Stimulated activated CD8-positive, alpha-beta memory T cell treated with anti-CD3 and anti-CD28 coated beads, Interleukin-15, amount 100 ng/mL, for 1 hour (primary cell): ENCODE measurements at places on chromosomes 3 and 15.

DNA sequence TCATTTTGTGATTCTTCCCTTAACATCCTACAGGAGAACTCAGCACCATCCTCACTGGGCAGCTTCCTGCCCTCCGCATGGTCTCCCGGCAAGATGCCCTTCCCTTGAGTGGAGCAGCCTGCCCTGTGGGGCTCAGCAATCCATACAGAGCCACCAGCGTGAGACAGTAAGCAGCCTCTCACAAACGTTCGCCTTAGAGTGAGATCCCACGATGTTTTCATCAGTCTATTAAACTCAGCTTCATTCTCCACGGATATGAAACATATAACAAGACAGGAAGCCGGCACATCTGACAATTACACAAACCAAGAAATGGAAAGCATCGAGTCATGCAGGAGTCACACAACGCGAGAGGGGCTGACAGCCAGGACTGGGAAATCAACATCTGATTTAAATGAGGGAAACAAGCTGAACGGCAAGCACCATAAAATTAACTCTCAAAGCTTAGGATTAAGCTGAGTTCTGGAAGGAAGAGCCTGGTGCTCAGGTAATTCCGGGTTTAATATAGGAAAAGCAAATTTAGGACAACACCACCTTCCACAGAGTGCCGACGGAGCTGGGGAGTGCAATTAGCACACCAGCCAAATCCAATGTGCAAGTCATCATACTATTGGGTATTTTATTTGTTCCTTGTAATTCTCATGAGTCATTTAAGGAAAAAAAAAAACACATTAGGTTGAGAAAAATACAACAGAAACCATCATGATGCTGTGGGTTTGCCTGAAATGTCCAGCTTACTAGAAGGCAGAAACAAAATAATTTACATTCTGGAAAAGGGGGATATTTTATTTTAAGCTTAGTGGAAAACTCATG, 272.0 kb downstream of the OCA2 start:
- no peak for DNase-seq

GRCh38 chr3:101151286-101151913, 158.2 kb upstream of the ABI3BP start:
- no peak for DNase-seq

DNA sequence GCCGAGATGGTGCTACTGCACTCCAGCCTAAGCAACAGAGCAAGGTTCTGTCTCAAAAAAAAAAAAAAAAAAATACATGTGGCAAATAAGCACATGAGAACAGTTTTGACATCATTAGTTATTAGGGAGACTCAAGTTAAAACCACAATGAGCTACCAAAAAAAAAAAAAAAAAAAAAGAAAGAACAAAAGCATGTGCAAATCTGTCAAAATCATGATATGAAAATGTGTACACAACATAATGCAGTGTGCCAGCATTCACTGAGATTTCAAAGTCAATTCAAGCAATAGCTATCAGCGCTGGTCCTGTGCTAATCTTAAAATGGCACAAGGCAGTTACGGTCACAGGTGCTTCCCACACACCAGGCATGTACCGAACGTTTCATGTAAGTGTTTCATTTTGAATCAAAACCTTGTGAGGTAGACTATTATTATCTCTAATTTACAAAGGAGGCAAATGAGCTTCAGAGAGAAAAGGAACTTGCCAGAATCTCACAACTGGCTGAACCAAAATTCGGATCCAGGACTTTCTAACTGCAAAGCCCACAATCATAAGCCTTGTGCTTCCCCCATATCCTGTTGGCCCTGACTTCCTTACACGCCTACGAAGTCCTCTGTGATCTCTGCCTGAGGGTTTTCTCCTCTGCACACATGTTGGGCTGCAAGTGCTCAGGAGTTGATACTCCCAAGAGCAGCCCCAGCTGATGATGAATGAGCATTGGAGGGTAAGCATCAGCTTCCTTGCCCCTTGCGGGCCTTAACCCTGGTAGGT, 200.1 kb upstream of the PROK2 start:
- DNase-seq: no peak

- DNase-seq: no peak
Measured at GRCh38 chr15:70112074-70112395, 14.3 kb upstream of the TLE3 start.

- DNase-seq: no peak
Measured at GRCh38 chr3:126621627-126622345, 33.1 kb downstream of the TXNRD3 start.

- no peak for DNase-seq
Measured at GRCh38 chr3:113054552-113054951, 63.8 kb downstream of the GTPBP8 start.

DNA sequence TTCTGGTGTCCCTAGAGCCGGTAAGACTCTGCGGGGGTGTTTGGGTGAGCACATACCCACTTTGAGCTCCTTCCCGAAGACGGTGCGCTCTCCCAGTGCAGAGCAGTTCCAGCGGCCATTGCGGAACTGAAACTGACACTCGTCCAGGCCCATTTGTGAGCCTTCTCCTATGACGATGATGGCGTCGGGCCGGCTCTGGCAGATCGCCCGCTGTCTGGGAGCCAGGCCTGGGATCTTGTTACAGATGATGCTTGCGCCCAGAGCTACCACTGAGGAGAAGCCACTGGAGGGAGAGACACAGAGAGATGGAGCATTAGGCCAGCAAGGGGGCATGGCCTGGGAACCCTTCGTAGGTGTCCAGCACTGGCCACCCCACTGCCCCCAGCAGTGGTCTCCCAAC, 5.0 kb downstream of the WNT7A start:
- no peak for DNase-seq

- no peak for DNase-seq
Measured at GRCh38 chr3:45218578-45219390, 7.3 kb downstream of the TMEM158 start.

DNA sequence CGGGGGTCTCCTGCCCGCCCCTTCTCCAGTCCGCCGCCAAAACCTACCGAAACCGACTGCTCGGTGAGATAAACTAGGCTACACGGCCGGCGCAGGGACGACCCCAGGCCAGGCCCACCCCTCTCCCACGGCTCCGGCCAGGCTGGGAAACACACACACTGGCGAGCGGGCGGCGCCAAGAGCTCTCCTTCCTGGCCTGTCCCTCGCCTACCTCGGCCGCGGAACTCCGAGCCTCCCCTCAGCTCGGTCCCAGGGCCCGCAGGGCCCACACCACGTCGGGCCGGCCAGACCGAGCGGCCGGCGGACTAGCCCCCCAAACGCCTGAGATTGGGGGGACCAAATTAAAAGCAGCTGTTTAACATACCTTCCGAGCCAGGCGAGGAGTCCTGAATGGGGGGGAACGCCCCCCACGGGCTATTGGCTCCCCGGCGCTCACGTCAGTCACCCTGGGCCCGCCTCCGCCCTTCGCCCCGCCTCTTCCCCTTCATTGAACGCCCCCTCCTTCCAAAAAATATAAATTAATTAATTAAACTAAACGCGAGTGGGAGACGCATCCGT, 4.0 kb upstream of the SIN3A start:
- DNase-seq: peak; percentile 73

DNA sequence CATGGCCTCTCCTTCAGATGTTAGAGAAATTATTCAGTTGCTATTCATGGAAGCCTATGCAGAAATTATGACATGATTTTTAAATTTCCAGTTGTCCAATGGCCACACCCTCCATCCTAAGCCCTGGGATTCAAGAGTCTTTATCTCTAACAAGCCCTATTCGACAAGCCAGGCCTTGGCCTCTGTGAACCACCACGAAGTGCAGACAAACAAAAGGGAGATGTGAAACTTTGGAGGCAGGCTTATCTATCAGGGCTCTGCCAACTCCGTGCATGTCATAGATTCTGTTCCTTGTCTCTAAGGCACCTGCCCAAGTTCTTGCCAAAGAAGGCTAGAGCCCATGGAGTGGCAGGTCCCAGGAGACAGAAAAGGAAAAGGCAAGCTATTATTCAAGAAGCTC, 212.4 kb upstream of the ADAMTS9 start:
- no peak for DNase-seq

DNA sequence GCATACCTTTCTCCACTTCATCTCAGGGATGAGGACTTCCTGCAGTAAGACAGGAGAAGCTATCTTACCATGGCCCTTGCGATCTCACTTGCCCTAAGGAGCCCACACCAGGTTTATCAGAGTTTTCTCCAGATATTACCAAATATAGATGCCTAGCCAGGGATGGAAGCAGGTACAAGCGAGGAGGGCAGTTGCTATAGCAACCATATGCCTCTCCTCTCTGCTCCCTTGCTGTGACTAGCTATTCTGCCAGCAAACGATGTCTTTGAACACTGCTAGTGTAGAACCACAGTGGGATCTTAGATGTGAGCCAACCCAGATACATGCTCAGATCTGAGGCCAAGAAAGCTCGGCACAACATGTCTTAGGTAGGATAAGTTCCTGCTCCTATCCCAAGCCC, 33.9 kb downstream of the GRAMD2A start:
- DNase-seq: no peak

- DNase-seq: no peak
Measured at GRCh38 chr15:90153658-90154057, 47.5 kb upstream of the SEMA4B start.

GRCh38 chr15:58604455-58604923, 145.0 kb downstream of the ADAM10 start:
- no peak for DNase-seq

DNA sequence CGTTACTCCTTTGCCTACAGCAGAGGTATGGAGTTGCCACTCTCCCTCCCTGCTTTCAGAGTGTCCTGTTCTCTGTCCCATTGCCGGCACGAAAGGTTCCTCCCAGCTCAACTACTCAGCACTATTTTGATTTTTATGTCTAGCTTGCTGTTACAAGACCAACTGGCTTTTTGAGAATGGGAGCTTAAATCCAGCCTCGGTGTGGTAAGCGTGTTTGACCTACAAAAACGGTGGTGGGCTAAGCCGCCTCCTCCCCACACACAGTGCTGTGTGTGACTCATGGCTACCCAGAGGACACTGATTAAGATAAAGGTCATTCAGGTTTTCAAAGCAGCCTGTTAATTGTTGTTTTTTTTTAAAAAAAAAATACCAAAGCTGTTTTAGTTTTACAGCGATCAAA, 64.5 kb downstream of the LRTM1 start:
- DNase-seq: no peak

GRCh38 chr3:56802378-56802745, 613 bp upstream of the ARHGEF3 start:
- no peak for DNase-seq

- no peak for DNase-seq
Measured at GRCh38 chr3:63240381-63240902, 37.7 kb upstream of the SYNPR start.

DNA sequence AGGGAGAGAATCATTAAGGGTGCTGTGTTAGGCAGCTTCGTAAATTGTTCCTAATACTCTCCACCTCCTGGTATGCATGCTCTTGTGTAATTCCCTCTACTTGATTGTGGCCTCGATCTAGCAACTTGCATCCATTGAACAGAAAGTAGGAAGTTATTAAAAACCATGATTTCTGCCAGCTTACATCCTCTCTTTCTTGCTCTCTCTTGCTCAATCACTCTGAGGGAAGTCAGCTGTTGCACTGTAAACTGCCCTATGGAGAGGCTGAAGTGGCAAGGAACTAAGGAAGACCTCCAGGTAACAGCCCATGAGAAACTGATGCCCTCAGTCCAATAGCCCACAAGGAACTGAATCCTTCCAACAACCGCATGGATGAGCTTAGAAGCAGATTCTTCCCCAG, 92.6 kb downstream of the ERC2 start:
- DNase-seq: no peak

- no peak for DNase-seq
Measured at GRCh38 chr3:84109911-84110310, 848.9 kb upstream of the CADM2 start.

- DNase-seq: no peak
Measured at GRCh38 chr3:120642368-120642948, 39.6 kb downstream of the HGD start.

GRCh38 chr3:20990896-20991295, 760.1 kb downstream of the ZNF385D start:
- DNase-seq: no peak

GRCh38 chr3:120567370-120568201, 28.6 kb upstream of the NDUFB4 start:
- no peak for DNase-seq

DNA sequence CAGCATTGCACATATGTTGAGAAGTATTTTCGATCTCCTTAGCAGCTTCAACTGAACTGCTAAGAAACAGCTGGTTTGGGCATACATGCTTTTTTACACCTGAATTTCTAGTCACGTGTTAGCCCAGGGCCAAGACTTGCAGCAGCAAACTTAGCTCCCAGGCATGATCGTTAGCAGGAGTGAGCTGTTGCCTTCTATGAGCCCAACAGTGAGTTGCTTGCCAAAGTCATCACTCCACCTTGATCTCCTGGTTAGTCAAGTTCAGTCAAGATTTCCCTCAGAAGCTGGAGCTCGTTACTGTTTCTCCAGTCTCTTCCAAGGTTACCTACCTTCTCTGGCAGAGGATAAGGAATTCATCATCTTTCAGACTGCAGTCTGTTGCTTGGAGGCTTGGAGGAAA, 100.4 kb upstream of the SEMA6D start:
- DNase-seq: no peak

DNA sequence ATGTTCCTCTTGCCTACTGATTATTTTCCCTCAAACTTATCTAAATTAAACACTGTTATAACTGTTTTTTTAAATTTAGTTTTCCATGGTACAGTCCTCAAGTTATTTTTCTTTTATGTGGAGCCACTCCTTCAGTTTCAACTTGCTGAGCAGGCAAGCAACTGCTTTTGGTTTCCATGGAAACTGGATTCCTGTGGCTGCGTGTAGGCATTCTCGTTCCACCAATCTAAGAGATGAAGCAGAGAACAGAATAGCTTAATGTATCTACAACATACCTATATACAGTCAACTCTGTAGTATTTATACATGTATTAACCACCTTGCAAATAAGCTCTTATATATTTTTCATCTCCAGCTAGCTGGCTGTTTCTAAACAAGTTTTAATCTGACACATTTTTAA, 25.8 kb upstream of the ANXA2 start:
- DNase-seq: no peak

DNA sequence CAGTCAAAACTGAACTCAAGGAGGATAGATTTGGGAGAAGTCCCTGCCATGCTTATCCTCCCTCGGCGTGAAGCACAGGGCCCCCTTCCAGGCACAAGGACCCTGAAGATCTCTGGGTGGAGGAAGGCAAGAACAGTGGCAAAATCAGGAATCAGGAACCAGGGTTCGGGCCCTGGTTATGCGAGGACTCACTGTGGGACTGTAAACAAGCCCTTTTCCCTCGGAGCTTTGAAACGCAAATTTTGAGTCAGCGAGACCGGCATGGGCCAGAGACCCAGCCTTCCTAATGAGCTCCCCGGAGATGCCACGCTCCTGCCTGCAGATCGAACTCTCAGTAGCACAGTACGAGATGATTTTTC, 70.1 kb downstream of the SLC12A8 start:
- DNase-seq: no peak

DNA sequence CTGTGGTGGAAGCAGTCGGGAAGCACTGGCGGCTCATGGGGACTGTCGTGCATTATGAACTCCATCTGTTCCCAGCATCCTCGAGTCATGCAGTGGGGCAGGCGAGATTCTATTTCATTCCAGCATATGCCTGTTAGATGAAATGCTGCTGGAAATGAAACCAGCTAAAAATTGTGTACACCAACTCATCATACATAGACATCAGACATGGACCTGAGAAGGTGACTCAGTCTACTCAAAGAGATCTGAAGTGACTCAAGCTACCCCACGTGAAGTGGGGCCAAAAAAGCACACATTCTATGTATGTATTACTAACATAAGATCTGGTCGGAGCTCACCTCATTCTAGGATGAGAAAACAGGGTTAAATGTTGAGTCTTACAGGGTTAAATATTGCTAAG, 47.5 kb upstream of the FAM98B start:
- no peak for DNase-seq
